ENCODE measurements at places on chromosomes 7 and 10.

- DNase-seq, result no peak
These were observed 1.8 kb downstream of the TNRC18 start for GRCh38 chr7:5421714-5422395.

GRCh38 chr10:126569513-126570244, 100.8 kb downstream of the C10orf90 start:
- no peak for DNase-seq

DNA sequence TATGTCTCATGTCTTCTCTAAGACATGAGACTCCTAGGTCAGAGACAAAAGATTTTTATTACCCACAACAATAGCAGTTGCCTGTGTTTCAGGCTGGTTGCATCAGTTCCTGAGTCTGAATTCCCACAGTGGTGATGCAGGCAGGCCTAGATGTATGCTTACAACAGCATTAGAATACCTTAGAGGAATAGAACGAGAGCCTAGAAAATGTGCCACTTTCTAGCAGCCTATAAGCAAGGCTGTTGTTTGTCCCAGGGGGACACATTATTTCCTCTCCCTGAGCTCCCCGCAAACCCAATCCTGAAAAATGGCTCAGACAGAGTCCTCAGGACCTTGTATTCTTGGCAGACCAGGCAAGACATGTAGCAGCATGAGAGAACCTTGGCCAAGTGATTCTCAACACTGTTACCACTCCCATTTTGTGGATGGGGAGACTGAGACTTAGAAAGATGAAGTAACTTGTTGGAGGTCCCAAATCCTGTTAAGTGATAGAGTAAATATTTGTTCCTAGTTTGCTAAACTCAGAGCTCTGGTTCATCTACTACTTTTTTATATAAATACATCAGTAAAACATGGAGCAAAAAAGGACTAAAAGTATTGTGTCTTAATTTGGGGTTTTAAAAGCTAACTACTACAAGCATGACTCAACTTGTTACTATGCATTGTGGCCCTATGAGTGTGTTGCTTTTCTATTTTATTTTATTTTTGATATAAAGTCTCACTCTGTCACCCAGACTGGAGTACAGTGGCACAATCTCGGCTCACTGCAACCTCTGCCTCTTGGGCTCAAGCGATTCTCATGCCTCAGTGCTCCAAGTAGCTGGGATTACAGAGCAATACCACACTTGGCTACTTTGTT, 14.2 kb downstream of the VTI1A start:
- no peak for DNase-seq

DNA sequence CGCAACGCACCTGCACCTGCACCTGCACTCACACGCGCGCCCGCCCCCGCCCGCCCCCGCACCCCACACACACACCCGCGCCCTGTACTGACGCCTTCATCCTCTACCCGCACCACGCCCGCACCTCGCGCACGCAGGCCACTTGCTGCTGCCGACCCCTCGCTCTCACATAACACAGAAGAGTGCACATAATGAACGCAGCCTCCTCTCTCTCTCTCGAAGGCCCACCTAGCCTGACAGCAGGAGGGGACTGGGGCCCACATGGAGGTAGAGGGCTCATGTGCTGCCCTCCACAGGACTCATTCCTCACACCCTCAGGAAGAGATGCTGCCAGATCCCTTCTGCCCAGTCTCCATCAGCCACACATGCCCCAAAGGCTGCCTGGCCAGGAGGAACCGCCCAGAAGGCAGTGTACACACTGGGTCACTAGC, 432 bp upstream of the CAMK2B start:
- no peak for DNase-seq

- DNase-seq, result peak; percentile 47
These were observed 100.6 kb downstream of the FAM204A start for GRCh38 chr10:118241229-118242137.

DNA sequence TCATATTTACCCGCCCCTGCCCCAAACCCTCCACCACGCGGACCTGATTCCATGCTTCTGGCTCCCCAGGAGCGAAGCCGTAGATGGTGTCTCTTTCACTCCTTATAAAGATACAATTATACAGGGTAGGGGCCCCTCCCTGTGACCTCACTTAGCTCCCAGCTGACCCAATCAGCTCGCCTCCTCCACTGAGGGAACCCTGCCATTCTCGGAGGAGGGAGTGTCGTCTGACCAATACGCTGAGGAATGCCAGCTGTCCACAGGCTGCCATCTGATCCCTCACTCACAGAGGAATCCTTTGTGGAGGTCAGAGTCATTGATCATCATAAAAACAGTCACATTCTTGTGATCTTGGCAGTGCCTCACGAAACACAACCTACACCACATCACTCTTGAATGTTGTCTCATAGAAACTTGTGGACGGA, 67.5 kb upstream of the INSIG1 start:
- no peak for DNase-seq

GRCh38 chr10:11794566-11794965, 28.6 kb upstream of the PROSER2 start:
- no peak for DNase-seq

- no peak for DNase-seq
These were observed 95.2 kb downstream of the VOPP1 start for GRCh38 chr7:55476852-55477780.

DNA sequence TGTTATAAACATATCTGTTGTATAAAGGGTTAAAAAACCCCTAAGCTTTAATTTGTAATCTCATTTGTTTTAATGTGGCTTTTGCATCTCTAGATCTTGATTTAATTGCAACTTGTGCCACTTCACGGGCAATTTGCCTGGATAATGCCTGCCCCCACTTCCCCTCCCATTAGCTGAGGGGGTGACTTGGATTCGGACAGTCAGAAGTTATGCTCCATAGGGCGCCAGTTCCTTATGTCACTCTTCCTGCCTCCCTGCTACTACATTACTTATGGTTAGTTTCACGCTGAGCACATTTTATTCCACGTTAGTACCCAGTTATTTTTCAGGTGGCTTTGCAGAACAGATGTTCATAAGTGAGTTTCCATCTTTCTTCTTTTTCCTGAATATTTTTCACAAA, 1015.2 kb upstream of the PHF14 start:
- DNase-seq, result no peak

DNA sequence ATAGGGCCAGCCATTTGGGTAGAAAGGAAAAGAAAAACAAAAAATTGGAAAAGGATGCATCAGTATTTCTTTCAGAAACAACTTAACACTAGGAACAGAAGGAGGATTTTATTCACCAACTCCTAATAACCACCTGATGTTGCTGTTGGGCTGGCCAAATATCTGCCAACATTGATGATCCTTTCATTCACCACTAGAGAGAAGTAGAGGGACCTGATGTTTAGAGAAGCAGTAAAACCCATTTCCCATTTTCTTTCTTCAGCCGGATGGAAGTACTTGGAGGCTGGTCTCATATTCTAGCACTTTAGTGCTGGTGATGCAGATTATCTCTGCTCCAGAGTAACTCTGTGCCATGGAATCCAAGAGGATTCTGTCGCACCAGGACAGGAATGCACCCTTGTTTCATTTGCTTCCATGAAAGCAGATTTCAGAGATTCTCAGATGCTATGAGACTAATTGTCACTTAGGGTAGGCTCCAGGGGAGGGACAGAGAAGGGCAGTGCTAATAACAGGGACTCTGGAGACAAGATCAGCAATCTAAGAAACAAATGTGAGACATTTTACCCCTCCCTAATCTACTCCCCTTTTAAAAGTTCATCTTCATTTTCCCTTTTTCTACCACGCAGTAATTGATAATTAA, 3.1 kb downstream of the KLLN start:
- no peak for DNase-seq

GRCh38 chr7:101882595-101883564, 65.5 kb downstream of the CUX1 start:
- DNase-seq, result no peak

- DNase-seq, result no peak
These were observed 31.3 kb downstream of the CTBP2 start for GRCh38 chr10:125129076-125129458.

DNA sequence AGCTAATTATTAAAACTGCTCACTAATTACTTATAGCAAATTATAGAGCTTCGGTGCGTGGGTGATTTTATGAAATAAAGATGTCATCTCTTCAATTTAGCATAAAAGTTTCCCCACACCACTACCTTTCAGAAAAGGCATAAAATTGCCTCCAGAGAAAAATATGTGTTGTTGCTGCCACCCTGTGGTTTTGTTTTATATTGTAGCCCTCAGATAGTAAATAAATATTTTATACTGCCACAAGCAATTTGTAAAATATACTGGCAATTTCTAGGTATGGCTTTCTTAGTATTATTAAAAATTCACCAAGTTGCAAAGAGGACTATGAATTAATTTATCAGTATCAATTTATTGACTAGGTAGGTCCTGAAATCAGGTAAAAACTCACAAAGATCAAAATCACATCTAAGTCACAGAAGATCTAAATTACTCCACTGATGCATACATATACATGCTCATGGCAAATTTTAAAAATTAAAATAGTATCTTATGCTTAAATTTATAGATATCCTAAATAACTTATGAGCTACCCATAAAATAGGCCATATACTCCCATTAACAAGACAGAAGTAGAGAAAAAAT, 26.5 kb downstream of the ASNS start:
- DNase-seq, result no peak

DNA sequence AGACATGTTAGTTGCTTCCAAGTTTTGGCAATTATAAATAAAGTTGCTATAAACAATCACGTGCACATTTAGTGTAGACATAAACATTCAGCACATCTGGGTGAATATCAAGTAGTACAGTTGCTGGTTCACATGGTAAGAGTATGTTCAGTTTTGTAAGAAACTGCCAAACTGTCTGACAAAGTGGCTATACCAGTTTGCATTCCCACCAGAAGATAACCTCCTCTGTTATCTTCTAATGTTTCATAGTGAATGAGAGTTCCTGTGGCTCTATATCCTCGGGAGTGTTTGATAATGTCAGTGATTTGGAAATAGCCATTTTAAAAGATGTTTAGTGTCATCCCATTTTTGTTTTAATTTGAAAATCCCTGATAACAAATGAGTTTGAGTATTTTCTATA, 259.6 kb upstream of the PLXDC2 start:
- no peak for DNase-seq

GRCh38 chr10:112955582-112956421, 5.8 kb downstream of the TCF7L2 start:
- no peak for DNase-seq

DNA sequence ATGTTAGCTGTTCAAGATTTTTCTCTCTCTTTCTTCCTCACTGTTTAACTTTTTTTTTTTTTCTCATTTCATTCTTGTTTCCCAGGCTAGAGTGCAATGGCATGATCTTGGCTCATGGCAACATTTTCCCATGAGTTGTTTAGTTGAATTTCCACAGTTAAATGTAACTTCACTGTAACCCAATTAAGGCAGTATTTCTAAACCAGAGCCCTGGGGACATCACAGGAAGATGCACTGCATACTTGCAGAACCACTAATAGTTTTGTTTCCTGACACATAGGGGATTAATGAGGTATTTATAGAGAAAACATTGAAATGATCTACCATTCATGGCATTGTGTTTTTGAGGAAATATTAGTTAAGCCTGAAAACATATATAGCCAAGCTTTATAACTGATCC, 795.6 kb upstream of the GHITM start:
- no peak for DNase-seq

DNA sequence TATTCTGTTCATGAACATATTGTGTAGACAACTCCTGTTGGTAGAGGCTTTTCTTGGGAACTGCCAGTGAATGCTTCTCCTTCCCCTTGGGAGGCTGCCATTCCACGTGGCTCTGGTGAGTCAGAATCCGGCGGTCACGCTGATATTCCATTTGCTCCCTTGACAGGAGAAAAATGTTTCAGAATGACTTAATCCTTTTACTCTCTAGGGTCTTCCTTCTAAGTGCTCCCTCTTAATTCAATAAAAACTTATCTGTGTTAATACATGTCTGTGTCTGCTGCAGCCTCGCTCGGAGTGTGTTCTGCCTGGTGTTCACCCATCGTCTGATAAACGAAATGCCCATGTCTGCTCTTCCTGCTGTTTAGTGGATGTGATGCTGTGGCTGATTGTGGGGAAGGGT, 278.6 kb downstream of the ARHGAP12 start:
- DNase-seq, result no peak

DNA sequence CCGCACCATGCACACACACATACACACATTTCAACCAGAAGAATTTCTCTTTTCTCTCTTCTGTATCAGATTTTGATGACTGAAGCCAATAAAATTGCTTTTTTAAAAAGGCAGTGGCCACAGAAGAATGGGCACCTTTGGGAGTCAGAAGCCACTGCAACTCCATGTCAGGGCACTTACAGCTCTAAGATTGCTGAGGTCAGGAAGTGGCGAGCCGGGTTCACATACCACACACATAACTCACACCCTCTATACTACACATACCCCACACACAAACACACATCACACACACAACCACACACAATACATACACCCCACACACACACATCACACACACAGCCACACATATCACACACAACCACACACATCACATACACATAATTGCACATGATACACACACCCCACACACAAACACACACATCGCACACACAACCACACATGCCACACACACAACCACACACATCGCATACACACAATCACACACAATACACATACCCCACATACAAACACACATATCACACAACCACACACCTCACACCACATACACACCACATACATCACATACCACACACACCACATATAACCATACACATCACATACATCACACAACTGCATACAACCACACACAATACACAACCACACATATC, 31.2 kb downstream of the GPRIN2 start:
- no peak for DNase-seq

GRCh38 chr10:58269782-58270290, 874 bp downstream of the CISD1 start:
- no peak for DNase-seq

GRCh38 chr10:23370106-23370505, 25.5 kb upstream of the C10orf67 start:
- DNase-seq, result no peak

DNA sequence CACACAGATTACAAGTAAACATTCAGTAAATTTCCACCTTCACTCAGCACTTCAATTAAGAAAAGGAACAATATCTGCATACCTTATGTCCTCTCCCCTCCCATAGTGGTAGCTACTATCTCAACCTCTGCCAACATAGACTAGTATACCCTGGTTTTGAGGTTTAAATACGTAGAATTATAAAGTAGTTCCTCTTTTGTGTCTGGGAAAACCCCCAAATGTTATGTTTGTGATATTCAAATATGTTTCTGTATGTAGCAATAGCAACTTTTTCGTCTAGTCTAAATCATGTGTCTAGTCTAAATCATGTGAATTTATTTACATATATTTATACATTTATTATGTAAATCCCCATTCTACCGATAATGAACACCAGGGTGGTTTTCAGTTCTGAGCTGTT, 13.2 kb upstream of the CAMK2B start:
- no peak for DNase-seq

GRCh38 chr7:123538189-123538714, 3.9 kb upstream of the IQUB start:
- no peak for DNase-seq

Data from stimulated activated CD4-positive, alpha-beta T cell treated with anti-CD3 and anti-CD28 coated beads, Interleukin-1b, Interleukin-23, amount 100 ng/mL, for 1 hour (primary cell).